ENCODE measurements at places on chromosomes 1 and 21.

GRCh38 chr1:208120431-208120790 lies 123.8 kb downstream of the PLXNA2 start:
- no peak overlapping the region for H3K4me3 ChIP-seq
- no peak for DNase-seq
- H3K27me3 ChIP-seq: peaks cover 5% of the 10 kb centered on the region
- H3K27ac ChIP-seq: no peak overlapping the region
- H3K36me3 ChIP-seq: no peaks in the 10 kb centered on the region

DNA sequence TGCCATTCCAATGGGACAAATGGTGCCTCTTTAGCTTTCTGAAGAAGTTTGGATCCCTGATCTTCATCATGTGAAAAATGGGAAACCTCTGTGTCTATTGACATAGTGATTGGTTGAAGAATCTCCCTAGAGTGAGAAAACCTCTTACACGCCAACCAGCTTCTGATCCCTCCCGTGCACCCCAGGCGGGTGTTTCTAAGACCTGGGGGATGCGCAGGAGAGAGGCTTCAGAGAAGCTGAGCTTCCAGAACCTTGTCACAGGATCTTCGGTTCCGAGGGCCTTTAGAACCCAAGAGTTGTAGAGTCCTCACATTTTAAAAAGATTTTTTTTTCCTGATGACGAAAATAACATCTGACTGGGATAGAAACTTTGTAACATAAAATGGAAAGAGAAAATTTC lies 11.3 kb downstream of the PODN start:
- no peaks in the 10 kb centered on the region for H3K36me3 ChIP-seq
- no peak for DNase-seq
- peaks cover 8% of the 10 kb centered on the region for H3K27me3 ChIP-seq

- H3K4me3 ChIP-seq: no peak overlapping the region
- no peaks in the 10 kb centered on the region for H3K27me3 ChIP-seq
- H3K4me1 ChIP-seq: no peaks in the 10 kb centered on the region
- H3K27ac ChIP-seq: no peak overlapping the region
- DNase-seq: no peak
These were observed 900.6 kb downstream of the NCAM2 start for GRCh38 chr21:21898801-21899200.

- H3K4me3 ChIP-seq: no peak overlapping the region
- no peaks in the 10 kb centered on the region for H3K4me1 ChIP-seq
- no peak overlapping the region for H3K27ac ChIP-seq
- no peak for DNase-seq
- peaks cover 8% of the 10 kb centered on the region for H3K36me3 ChIP-seq
These were observed 34.4 kb downstream of the NTPCR start for GRCh38 chr1:232984577-232985425.

- DNase-seq: no peak
- H3K36me3 ChIP-seq: peaks cover 5% of the 10 kb centered on the region
- no peak overlapping the region for H3K4me3 ChIP-seq
- H3K4me1 ChIP-seq: peaks cover 4% of the 10 kb centered on the region
These were observed 106.5 kb upstream of the RAB3GAP2 start for GRCh38 chr1:220378571-220379302.

DNA sequence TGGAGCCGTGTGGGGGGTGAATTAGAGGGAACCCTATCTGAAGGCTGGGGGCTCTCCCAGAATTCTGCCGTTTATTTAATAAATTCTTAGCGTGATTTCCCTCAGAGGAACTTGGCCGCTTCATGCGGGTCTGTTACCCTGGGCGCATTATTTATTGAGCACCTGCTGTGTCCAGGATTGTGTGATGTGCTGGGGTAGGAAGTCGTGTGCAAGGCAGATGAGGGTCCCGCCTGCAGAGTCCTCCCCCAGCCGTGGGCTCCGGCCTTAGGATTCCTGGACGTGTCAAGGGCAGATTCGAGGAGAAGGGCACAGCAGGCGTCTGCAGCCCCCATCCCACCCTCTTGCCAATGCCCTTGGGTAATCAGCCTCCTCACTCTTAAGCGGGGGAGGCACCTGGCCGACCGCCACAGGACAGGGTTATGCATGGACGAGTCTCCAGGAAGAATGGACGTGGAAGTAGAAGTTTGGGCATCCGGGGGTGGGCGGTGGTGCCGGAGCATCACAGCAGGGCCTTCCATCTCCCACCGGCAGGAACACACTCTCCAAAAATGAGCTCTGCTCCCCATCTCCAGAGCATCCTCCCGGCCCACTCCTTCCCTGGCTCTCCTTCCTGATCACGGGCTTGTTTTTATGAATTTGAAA lies 233.3 kb upstream of the C1orf174 start:
- H3K27me3 ChIP-seq: peaks cover 2% of the 10 kb centered on the region
- no peak for DNase-seq
- no peak overlapping the region for H3K4me3 ChIP-seq
- no peak overlapping the region for H3K27ac ChIP-seq
- H3K4me1 ChIP-seq: peaks cover 2% of the 10 kb centered on the region

GRCh38 chr1:19429611-19430010 lies 55.7 kb downstream of the CAPZB start:
- H3K4me3 ChIP-seq: no peak overlapping the region
- peaks cover 45% of the 10 kb centered on the region for H3K4me1 ChIP-seq
- H3K27ac ChIP-seq: peak overlapping the region; percentile 87
- no peak for DNase-seq
- H3K27me3 ChIP-seq: no peaks in the 10 kb centered on the region

GRCh38 chr21:33645730-33646129 lies 3.4 kb downstream of the ITSN1 start:
- H3K36me3 ChIP-seq: no peaks in the 10 kb centered on the region
- no peak for DNase-seq

- H3K36me3 ChIP-seq: no peaks in the 10 kb centered on the region
- no peak for DNase-seq
- no peak overlapping the region for H3K4me3 ChIP-seq
These were observed 174.1 kb downstream of the LBR start for GRCh38 chr1:225253784-225254183.

- no peaks in the 10 kb centered on the region for H3K27me3 ChIP-seq
- peaks cover 7% of the 10 kb centered on the region for H3K4me1 ChIP-seq
- H3K4me3 ChIP-seq: no peak overlapping the region
- no peak overlapping the region for H3K27ac ChIP-seq
These were observed 72.7 kb downstream of the IER5 start for GRCh38 chr1:181160998-181161870.
